ENCODE measurements at places on chromosomes 5 and 9.

- DNase-seq, result no peak
Measured at GRCh38 chr5:5678909-5679308, 256.4 kb downstream of the ICE1 start.

DNA sequence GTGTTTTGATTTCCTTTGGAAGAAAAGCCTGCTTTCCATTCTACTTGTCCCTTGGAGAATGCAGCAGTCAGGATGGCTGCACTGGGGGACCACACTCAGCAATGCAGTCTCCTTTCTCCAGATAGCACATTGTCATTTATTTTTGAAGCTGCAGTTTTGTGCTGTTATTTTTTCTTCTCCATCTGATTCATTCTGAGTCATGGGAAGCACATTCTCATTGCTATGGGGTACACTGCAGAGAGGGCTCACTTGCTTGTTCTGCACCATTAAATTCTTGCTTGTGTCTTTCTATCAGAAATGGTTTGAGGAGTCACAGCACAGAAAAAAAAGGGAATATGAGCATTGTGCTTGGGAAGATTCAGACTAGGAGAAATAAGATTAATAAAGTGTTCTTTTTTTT is 39.7 kb upstream of the POC5 start:
- DNase-seq, result no peak

DNA sequence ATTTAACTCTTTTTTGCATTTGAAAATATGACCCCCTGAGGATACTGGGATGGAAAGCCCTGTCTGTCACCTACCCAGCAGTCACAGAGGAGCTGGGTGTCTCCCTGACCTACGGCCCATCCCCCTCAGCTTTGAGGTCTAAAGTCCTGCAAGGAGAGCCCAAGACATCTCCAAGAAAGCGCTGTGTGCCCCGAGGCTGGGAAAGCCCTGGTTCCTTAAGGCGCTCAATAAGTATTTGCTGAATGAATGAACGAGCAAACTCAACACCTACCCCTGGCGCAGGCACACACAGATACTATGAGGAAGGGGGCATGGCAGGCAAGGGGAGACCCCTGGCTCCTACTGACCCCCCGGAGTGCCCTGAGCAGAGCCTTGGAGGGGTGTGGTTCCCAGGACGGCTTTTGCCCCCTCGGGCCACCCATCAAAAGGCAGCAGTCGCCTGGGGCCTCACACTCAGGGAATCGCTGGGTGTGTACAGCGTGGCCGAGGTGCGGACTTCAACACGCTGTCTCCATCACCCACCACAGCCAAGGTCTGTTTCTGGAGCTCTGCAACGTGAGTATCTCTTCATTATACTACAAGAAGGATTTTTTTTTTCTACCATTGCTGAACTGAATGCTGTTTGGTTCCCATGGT is 211.6 kb downstream of the ERCC6L2 start:
- no peak for DNase-seq

DNA sequence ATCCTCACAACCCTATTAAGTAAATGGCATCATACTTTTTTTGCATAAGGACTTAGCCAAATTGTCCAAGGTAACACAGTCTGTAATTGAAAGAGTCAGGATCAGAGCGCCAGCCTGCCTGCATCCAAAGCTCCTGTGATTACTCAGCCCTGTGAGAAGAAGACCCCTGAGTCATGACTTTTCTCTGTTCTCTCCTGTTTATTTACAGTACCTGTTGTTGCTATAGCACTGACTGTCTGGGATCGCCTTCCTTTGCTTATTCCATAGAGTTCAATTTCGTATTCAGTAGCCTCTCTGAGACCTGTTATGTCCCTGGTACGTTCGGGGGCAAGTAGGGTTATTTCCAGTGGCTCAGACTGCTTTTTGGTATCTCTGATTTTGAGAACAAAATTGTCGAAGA is 71.8 kb downstream of the TNC start:
- DNase-seq, result no peak

DNA sequence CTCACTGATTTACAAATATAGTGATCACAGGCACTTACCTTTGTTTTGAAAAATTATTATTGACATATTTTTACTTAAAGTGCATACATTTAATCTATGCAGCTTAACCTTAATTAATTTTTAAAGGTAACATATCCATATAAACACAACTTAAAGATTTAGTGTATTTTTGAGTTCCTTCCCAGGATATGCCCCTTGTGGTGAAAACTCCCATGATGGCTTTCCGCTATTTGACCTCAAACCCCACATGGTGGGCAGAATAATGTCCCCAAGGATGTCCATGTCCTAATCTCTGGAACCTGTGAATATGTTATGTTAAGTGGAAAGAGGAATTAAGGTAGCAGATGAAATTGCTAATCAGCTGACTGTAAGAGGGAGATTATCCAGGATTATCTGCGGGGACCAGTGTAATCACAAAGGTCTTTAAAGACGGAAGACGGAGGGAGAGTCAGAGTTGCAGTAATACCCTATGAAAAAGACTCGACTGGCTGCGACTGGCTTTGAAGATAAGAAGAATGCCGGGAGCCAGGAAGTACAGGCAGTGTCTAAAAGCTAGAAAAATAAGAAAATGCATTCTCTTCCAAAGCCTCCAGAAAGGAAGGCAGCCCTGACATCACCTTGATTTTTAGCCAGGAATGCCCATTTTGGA is 193.9 kb downstream of the ICE1 start:
- DNase-seq, result no peak

GRCh38 chr9:126420643-126421564 is 94.3 kb downstream of the MVB12B start:
- DNase-seq, result no peak

- DNase-seq, result no peak
Measured at GRCh38 chr5:22431840-22432239, 421.3 kb downstream of the CDH12 start.

All from MV-4-11 (cell line).